ENCODE measurements at places on chromosomes 2 and 18.

GRCh38 chr18:13187498-13187897 is 31.1 kb upstream of the LDLRAD4 start:
- DNase-seq = no peak

- no peak for DNase-seq
These were observed 47.2 kb downstream of the BOLA3 start for GRCh38 chr2:74100254-74101216.

DNA sequence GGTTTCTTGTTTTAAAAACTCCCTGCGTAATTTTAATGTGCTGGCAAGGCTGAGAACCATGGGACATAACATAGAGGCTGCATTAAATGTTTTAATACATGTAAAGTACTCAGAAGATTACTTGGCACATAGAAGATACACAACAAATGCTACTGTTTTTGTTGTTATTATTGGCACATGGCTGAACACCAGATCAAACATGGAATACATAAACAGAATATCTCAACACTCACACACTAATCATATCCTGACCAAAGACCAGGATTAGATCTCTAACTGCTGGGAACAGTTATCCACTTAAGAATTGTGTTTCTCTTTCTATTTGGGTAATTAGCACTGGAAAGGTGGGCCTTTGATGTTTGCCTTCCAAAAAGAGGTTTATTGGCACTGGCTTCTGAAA is 69.3 kb downstream of the KCNE4 start:
- DNase-seq = no peak

DNA sequence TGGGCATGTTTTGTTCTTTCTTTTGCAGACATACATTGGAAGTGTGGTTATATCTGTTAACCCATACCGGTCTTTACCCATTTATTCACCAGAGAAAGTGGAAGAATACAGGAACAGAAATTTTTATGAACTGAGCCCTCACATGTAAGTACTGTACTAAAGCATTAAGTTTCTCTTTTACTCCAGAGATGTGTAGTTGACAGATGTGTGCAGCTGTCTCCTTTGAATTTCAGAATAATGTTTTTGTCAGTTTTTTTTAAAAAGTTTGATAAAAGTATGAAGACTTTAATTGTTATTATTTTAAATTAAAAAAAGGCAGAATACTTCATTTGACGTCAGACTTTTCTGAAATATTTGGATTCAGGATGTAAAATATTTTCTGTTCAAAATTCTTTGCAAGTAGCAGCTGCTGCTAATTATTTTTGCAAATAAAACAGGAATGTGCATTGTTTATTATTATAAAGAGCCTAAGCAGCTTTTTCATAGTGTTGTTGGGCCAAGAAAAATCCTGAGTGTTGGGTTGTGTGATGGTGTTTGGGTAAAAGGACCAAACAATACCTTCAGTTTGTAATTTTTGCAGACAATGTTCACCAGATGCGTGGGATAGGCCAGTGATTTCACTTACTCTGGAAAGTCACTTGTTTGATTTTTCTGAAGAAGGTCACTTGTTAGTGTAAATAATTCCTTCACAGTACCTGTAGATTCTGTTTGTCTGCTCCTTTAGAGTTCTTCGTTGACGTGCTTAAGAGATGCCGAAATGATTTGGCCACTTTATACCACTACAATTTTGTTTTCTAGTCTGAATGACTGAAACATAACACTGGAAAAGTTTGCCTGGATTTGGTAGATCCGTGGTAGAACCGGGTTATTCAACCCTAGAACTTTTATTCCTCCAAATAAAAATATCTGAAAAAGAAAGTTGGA is 51.1 kb downstream of the MYO1B start:
- DNase-seq = no peak

DNA sequence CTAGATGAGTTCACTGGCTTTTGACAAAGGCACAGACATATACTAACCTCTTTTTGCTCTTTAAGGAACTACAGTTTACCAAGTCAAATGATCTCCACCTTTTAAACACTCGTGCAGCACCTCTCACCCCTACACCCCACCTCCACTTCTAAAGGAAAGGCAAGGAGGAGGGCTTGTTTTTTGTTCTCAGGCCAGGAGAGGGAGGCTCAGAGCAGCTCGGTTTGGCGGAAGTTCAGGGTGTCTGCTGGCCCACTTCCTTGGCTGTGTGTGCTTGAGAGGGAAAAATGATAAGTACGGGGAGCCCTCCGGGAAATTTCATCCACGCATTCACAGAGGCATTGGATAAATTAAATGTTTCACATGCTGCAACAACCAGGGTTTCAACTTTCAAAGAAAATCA is 667.9 kb downstream of the BCL11A start:
- DNase-seq = no peak

- DNase-seq = no peak
These were observed 504.0 kb downstream of the LRRTM4 start for GRCh38 chr2:77018219-77018618.

DNA sequence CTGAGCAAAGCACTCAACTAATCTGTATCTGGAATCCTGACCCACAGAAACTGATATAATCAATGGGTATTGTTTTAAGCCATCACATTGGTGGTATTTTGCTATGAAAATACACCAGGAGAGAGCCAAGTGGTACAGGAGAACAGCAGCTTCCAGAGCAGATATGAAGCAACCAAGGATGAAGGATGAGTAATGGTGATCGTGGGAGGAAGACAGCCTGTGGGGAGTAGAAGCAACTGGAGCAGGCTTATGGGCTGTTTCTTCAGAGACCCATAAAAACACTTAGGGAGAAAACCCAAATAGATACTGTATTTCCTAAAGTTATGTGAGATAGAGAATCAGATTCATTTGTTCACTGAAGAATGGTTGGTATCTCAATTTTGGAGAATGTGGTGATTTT is 330.8 kb downstream of the NUP35 start:
- no peak for DNase-seq

GRCh38 chr2:195509551-195509950 is 147.5 kb upstream of the SLC39A10 start:
- DNase-seq = no peak

GRCh38 chr2:240687045-240687740 is 4.5 kb upstream of the AQP12A start:
- DNase-seq = no peak

DNA sequence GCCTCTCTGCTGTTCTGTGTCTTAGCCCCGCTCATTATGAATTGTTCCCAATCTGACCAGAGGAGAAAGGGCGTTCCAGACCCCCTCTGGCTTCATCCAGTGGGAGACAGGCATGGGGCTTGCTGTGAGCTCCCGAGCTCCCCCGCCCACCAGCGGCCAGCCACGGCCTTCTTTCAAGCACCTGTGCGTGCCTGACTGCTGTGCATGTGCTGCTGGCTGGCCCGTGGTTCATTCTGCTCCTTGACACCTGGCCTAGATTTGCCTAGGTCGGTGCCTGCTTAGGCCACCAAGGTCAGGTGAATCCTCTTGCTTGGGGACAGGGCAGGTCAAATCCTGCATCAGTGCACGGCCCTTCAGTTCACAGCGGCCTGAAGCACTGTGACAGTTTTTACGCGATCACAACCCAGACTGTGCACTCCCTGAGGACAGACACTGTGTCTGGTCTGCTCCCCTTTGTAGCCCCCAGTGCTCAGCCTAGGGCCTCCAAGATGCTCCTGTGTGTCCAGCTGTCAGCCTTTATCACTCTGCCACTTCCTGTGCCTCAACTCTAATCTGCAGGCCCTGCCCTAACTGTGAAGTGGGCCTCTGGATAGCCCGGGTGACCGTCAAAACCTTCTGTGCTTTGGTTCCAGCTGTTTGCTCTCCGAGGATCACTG is 3.6 kb upstream of the LPIN1 start:
- no peak for DNase-seq

DNA sequence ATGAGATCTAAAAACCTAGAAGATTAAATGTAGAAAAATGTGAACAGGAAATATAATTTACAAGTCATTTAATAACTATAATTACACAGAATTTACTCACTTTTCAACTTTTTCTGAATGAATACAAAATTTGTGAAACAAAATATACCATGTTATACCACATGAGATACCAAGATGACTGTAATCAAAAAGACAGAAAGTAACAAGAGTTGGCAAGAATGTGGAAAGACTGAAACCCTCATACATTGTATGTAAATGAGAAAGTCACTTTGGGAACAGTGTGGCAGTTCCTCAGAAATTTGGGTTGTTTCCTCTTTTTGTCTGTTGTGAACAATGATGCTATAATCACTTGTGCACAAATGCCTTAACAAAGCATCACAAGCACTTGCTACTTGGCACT is 145.4 kb upstream of the ZNF804A start:
- no peak for DNase-seq

- DNase-seq = no peak
These were observed 13.6 kb downstream of the FHOD3 start for GRCh38 chr18:36311026-36311570.

- no peak for DNase-seq
These were observed 143.4 kb upstream of the SMAD7 start for GRCh38 chr18:49094136-49094535.

GRCh38 chr2:118322406-118322805 is 234.1 kb downstream of the INSIG2 start:
- no peak for DNase-seq

DNA sequence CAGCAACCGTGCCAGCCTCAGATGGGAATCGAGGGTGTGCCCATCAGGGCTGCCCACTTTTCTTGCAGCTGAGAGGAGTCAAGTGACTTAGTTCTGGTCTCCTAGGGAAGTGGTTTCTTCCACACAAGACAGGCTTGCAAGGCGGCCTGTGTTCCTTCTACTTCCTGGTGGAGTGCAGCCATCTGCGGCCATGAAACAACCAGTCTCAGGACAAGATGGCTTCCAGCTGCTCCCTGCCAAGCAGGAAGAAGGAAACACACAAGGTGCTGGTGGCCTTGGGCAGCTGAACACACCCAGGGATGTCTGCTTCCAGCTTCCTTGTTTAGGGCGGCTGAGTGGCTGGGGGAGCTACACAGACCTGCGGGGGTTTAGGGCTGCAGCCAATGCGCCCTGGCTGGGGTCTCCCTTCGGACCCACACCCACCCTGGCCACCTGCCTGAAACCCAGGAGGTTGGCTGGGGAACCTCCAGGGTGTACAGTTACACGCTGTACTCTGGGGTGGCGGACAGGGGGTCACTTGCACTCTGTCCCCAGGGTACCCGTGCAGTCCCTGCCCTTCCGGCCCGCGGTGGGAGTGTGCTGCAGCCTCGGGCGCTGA is 34.7 kb downstream of the PTPN18 start:
- DNase-seq = peak; percentile 79

DNA sequence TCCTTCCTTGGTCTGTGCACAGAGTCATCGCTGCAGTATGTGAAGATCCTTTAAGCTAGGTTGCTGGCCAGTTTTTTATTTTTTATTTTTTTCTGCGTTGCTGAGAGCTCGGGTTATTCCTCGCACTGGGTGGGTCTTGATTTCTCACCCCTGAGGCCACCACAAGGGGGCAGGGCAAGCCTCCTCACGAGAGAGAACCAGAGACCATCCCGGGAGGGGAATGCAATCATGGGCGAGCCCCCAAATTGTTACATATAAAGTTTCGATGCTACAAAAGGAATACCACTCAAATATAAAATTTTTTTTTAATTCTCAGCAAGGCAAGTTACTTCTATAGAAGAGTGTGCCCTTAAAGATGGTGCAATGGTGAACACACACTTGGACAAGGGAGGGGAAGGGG is 24.9 kb downstream of the HTR2B start:
- no peak for DNase-seq

DNA sequence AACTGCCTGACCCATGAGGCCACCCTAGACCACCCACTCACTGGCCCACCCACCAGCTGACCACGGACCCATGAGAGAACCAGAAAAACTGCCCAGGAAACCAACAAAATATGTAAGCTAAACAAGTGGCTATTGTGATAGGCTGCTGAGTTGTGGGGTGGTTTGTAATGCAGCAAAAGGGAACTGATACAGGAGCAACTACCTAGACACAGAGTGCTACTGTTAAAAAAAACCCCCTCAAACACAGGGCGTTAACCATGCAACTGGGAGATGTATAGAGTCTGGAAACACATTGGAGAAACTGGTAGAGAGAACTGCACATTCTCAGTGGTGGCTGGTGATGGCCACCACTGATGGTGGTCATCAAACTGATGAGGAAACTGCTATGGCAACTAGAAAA is 206.3 kb upstream of the GYPC start:
- DNase-seq = no peak

- no peak for DNase-seq
These were observed 21.6 kb downstream of the ATG16L1 start for GRCh38 chr2:233273120-233273519.

- peak; percentile 78 for DNase-seq
These were observed 115.6 kb downstream of the GLI2 start for GRCh38 chr2:120851116-120851773.

DNA sequence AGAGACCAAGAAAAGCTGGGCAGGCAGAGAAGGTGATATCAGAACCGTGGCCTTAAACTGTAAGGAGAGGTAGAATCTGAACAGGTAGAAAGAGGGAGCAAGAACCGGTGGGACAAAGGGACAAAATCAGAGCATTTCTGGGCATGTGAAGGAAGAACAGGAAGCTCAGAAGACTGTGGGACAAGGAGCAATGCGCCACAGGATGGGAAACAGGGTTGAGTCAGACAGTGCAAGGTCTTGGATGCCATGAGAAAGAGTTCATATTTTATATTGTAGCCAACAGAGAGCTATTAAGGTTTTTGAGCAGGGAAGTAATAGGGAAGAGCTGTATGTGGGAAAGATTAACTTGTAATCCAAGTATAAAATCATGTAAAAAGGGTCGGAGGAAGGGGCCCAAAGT is 106.4 kb upstream of the UGP2 start:
- DNase-seq = no peak

GRCh38 chr2:60861736-60862135 is 19.6 kb upstream of the REL start:
- no peak for DNase-seq

DNA sequence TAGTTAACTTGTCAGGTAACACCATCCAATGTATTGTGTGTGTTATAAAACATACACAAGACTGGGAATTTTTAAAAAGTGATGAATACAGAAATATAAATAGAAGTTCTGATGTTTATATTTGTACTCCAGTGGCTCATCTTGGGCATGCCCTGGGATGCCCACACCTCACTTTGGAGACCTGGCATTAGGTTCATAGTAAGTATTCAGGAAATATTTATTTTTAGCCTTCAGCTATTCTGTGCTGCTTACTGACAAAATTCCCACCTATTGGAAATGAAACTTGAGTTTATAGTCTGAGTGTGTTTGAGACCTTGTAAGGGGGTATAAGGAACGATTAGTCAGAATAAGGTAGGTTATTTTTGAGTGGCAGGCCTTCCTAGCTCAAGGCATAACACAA is 67.5 kb downstream of the MYO1B start:
- DNase-seq = no peak

GRCh38 chr2:241814393-241814642 is 5.3 kb downstream of the NEU4 start:
- DNase-seq = no peak

- no peak for DNase-seq
These were observed 1.1 kb upstream of the APCDD1 start for GRCh38 chr18:10453261-10453805.

GRCh38 chr2:190802129-190802528 is 78.5 kb upstream of the GLS start:
- no peak for DNase-seq

- no peak for DNase-seq
These were observed 568 bp downstream of the RAB31 start for GRCh38 chr18:9708434-9709303.

GRCh38 chr18:68462148-68462547 is 252.8 kb downstream of the TMX3 start:
- DNase-seq = no peak
